ENCODE measurements at places on chromosomes 5 and 9.

DNA sequence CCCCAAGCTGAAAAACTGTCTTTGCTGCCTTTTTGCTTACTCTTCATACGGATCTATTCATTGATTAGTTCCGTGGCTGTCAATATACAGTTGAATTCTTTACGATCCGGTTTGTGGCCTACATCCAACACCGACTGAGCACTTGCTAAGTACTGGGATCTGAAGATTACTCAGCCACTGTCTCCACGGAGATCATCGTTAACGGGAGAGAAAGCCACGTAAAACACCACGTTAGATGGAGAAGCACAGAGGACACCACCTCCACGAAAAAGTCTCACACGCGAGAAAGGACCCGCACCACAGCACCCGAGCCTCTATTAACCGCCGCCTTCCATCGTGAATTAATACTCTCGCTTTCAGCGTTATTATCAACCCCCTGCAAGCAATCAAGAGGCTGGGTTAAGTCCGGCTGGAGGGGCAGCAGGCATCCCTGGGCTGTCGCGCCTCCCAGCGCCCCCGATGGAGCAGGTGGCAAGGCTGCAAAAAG, 650 bp downstream of the ELP1 start:
- DNase-seq = peak; percentile 26

- DNase-seq = no peak
These were observed 16.6 kb upstream of the ANP32B start for GRCh38 chr9:97966493-97966892.

- no peak for DNase-seq
These were observed 2.2 kb upstream of the PRR7 start for GRCh38 chr5:177444106-177445051.

DNA sequence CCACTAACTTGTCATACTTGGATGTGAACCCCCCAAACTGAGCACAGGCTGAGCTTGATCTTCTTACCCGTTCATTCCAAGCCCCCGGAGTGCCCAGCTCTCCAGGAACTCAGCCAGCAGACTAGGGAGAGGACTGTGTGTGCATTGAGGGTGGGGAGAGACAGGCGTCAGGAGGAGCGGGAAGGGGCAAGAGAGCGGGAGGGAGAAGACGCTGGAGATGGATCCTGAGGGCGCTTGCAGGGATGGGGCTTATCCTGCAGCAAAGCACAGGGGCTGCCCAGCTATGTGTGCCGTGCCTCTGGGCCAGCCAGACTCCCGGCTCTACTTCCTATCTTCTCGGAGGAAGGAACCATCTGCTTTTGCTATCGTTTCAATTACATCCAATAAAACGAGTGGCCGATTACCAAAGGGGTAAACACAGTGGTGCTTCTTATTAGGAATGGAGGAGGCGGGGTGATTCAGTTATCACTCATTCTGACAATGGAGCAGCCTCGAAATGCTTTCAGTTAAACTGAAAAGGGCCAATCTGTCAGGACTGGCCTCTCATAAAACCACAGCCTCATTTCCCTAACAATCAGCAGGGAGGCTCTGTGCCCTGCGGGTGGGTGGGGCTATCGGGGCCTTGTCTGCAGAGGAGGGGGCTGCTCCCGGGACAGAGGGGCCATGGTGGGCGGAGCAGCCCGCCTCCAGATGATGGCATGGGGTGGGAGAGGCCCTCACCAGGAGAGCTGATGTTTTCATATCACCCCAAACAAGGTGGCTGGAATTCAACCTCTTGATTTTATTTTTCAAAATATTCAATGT, 168.2 kb downstream of the DAB2IP start:
- DNase-seq = peak; percentile 38

DNA sequence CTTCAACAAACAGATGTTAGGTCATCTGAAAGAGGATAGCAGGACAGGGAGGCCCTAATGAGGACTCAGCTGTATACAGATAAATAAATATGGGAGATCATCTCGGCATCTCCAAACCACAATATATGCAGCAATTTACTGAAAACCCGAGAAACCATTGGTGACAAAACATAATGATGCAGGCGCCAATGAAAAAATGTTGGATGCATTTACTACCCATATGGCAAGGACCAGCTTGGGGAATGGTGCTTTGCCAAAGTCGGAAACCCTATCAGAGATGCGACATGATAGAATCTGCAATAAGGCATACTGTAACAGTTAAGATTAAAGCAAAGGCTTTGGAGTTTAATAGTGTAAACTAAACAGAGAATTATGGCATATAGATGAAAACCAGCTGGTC, 92.0 kb downstream of the SNCAIP start:
- no peak for DNase-seq

DNA sequence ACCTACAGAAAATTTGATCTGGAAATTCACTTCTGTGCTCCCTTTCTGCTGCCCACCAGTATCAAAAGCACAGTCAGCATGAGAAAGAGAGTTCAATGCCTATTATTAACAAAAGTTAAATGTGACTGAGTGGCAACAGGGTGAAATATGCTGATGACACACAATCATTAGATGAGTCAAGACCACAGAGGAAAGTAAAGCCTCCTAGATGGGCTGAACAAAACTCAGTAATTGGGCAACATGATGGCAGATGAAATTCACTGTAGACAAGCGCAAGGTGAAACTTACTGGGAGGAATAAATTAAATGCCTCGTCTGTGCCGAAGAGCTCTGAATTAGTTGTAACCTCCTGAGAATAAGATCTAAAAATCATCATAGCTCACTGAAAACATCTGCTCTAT, 752.8 kb downstream of the IRX1 start:
- DNase-seq = no peak

- no peak for DNase-seq
These were observed 18.3 kb downstream of the ABO start for GRCh38 chr9:133256686-133257091.
